HS-5 (cell line): ENCODE measurements at places on chromosomes 3 and 15.

- DNase-seq: no peak
These were observed 177.0 kb downstream of the ZBBX start for GRCh38 chr3:167203062-167203461.

GRCh38 chr3:60010781-60011180 is 961.0 kb upstream of the CFAP20DC start:
- no peak for DNase-seq

DNA sequence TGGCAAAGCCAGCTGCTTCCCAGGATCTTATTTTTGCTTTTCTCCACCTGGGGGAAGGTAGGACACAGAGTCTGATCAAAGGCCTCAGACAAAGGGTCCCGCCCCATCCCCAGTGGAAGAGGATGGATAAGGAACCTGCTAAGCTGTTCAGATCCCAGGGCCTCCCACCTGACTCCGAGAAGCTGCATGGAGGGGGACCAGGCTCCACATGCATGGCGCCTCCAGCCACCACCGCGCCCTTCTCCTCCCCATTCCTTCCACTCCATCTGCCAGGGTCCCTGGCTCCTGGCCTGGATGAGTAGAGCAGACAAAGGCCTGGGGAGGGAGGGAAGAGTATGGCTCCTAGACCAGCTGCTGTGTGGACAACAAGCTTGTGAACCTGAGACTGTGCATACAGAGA is 20.0 kb upstream of the CRABP1 start:
- DNase-seq: no peak

DNA sequence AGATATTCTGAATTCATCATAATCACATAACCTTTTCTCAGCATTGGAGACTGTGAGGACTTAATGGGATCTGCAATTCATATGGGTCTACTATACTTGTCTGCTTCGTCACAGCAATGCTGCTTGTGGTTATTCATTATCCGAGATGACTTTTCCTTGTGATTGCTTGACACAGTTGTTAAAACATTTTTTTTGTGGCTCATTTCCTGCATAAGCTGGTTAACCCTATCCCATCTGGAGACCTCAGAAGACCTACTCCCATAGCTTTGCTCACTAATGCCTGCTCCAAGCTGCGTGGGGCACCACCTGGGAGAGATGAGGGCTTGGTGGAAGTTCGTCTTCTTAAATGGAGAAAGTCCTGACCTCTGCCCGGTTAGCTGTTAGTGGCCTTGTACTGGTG is 360.8 kb downstream of the CHST2 start:
- DNase-seq: peak; percentile 40

GRCh38 chr3:77320514-77320913 is 280.6 kb downstream of the ROBO2 start:
- no peak for DNase-seq

DNA sequence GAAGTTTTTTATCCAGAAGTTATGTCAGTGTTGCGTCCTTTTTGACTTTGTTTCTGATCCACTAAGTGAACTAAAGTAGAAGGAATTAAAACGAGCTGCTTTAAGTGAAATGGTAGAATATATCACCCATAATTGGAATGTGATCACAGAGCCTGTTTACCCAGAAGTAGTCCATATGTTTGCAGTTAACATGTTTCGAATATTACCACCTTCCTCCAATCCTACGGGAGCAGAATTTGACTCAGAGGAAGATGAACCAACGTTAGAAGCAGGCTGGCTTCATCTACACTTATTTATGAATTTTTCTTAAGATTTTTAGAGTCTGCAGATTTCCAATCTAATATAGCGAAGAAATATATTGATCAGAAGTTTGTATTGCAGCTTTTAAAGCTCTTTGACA is 57.6 kb downstream of the DNAH1 start:
- peak; percentile 9 for DNase-seq

- DNase-seq: no peak
These were observed 5.8 kb upstream of the ATP11B start for GRCh38 chr3:182787302-182788036.

GRCh38 chr3:126537116-126537729 is 13.3 kb downstream of the CHST13 start:
- no peak for DNase-seq

- DNase-seq: peak; percentile 72
These were observed 13.0 kb downstream of the ZBED2 start for GRCh38 chr3:111582120-111582474.

DNA sequence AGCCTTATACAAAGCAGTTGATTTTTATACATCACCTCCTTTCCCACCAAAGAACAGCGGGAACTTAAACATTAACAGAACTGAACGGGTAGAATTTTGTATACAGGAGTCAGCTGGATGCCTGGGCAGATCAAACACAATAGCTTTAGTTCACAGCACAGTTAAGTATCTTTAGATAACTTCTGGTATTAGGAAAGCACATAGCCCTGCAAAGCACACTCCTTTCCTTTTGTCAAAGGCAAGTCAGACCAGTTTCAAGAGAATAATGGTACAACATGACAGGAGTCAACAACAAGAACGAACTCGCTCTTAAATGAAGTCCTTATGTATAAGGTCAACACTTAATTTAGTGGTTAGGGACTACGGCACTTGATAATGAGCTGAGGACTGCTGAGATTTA is 26.3 kb downstream of the ABCC5 start:
- no peak for DNase-seq

DNA sequence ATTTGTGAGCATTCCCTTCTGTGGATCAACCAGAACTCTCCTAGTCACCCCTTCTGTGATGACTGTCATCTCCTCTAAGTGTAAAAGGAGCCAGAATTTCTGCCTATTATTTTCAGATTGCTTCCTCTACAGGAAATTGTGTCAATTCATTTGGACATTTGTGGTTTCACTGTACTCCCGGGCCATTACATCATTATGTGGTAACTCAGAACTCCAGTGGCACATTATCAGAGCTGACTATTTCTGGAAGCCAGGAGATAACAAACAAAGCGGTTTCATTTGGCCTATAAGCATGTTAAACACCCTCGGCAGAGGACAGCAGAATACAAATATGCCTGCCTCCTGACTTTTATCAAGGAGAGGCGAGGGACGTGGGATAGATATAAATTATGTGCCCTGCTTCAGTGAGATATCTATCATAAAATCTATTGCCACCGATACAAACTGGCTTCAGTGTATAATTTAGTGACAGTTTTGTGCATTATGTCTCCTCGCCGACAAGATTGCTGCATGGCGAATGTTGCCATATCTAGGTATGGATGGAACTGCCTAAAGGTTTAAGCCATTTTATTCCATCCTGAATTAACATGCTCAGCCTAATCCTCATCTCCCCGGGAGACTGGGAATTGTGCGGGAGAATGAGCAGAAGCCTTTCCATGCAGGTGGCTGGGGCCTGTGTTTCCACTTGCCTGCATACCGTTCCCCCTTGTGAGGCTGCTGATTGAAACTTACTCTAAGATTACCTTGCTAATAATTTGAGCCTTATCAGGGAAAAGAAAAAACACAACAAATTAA is 193.4 kb upstream of the SEMA6D start:
- DNase-seq: peak; percentile 18
